Stimulated activated CD4-positive, alpha-beta T cell treated with anti-CD3 and anti-CD28 coated beads, TNF-alpha, amount 100 ng/mL, for 24 hours (primary cell): ENCODE measurements at places on chromosomes 13 and 19.

- no peak for DNase-seq
Measured at GRCh38 chr13:59126474-59126873, 1037.3 kb downstream of the DIAPH3 start.

DNA sequence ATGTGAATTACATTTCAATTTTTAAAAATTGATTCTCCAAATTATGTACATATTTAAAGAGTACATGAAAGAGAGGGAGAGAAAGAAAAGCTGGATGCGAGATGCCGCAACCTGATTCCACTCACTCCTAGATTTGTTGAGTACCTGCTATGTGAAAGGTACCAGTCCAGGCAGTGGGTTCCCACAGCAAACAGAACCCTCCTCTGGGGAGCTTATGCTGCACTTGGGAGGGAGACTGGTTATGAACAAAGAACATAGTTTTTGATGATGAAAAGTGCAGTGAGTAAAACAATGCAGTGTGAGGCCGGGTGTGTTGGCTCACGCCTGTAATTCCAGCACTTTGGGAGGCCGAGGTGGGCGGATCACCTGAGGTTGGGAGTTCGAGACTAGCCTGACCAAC lies 43.4 kb downstream of the ACTN4 start:
- DNase-seq: no peak

GRCh38 chr19:38842439-38843174 lies 7.2 kb downstream of the HNRNPL start:
- peak; percentile 47 for DNase-seq

DNA sequence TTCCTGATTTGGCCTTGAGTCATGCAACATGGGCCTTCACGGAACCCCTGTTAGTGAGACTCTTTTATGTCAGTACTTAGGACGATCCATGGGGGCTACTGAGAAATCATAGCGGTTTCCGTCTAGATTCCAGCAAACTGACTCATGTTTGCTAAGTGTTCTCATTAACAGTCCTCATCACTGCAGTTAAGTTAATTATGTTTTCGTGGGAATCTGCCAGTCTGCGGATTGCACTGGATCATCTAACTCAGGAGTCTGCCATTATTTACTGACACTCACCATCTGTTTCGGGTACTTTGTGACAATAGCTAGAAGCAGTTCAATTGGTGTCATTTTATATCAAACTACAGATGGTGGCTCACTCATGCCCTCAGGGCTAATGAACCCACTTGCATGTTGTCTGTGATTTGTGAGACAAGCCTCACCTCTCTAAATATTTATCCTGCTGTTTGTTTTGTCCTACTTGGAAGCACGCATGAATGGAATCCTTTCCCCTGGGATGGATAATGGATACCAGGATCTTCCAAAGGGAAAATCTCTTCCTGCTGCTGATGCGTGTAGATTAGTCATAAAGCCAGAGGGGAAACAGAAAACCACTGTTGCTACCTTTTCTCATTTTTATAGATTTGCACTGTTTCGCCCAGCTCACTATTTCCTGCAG lies 61.8 kb downstream of the RAB20 start:
- no peak for DNase-seq

DNA sequence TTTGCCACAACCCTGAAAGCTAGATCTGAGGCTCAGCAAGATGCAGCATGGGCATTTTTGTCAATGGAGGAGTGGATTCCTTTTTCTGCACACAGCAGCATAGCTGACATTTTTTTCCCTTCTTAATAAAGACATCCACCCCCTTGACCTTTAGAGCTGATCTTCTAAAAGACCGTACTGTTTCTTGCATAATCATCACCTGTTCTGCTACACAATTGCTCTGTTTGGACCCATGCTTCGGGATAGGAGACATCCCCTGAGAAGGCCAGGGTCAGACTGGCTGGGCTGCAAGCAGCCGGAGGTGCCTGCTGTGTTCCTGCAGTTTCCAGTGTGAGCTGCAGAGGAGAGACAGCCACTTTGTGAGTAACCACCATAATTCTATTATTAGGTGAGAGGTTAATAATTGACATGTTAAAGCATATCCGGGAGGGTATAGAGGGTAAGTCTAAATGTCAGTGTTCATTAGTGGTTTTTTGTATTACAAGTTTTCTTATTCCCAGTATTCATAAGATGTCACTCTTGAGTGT lies 108.5 kb upstream of the C1QTNF9B start:
- DNase-seq: no peak

DNA sequence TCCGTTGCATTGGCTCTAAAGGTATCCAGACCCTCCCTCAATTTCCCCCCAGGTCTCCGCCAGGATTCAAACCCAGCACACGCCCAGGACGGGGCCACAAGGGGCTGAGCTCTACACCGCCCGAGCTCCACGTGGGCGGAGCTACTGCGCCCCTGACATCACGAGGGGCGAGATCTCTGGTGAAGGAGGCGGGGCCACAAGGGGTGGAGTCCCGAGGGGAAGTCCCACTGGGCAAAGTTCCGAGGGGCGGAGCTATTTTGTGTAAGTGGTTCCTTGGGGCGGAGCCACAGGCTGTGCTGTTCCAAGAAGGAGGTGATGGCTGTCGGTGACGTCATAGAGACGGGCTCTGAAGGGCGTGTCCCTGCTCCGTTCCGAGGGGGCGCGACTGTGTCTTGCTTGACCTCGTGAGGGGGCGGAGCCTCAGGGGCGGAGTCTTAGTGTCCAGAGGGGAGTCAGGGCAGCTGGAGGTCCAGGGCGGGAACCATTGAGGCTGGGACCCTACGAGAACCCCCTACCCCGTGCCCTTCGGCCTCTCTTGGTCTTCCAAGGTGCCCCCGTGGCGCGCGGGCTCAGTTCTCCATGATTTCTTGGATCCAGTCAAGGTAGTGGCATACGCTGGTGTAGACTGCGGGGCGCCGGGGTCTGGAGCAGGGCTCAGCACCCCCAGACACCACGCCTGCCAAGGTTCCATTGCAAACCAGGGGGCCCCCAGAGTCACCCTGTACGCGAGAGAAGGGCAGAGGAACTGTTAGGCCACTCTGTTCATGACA lies 1.3 kb upstream of the KLK8 start:
- DNase-seq: no peak

GRCh38 chr19:6011794-6012193 lies 33.9 kb upstream of the RANBP3 start:
- DNase-seq: no peak

DNA sequence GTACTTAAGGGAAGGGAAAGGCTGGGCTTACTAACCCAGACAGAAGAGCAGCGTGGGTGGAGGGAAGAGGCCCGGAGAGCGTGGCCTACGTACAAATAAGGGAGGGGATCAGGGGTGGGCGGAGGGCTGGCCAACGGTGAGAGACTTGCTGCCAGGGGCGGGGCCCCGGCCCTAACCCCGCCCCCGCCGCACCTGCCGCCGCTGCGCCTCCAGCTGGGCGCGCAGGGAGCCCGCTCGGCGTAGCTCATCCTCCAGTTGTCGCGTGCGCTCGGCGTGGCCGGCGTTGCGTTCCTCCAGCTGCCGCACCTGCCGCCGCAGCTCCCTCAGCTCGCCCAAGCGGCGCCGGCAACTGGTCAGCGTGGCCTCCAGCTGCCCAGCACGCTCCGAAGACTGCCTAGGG lies 5.7 kb downstream of the HOOK2 start:
- no peak for DNase-seq

DNA sequence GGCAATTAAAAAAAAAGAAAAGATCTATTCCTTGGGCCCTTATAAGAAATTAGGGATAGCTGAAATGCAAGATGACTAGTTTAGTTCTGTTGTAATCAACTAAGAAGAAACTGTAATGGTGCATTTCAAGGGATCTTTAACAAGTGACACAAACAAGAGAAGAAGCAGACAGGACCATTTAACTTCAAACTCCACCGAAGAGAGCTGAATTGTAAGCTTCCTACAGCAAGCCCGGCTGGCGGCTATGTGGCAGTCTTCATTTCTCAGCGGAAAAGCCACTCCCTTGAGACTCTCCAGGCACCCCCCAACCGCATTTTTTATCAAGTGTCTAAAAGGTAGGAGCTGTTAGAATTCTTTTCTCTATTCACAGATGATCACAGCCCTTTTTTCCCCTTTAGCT lies 305.2 kb upstream of the ZNF507 start:
- no peak for DNase-seq

DNA sequence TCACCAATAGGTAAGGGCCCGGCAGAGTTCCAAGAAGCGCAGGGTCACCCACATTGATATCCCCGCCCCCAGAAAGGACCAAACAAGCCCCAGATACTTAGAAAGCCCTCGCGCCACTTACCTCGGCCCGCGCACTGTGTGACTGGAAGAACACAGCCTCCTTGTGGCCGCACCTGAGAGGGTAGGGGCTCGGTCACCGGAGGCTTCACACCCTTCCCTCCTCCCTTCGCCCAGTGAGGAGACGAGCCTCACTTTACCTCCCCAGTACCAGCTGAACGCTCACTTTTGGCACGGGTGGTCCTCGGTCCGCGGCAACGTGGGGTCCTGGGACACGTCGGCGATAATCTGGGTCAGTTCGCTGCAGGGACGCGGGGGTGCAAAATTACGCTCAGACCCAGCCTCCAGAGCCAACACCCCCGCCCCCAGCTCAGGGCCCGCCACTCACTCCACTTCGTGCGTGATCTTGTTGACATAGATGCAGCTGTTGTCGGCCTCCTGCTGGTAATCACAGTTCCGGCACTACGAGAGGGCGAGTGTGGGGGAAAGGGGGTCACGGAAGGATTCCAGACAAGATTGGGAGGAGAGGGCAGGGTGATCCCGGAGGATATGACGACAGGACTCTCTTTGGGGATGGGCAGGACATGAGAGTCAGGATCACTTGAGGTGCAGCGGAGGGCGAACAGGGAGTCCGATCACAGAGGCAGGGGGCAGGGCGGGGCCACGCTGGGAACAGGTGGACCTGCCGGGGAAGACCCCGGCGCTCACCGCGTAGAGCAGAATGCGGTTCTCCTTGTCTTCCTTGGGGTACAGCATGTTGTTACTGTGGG lies 568 bp downstream of the POLR2I start:
- no peak for DNase-seq

DNA sequence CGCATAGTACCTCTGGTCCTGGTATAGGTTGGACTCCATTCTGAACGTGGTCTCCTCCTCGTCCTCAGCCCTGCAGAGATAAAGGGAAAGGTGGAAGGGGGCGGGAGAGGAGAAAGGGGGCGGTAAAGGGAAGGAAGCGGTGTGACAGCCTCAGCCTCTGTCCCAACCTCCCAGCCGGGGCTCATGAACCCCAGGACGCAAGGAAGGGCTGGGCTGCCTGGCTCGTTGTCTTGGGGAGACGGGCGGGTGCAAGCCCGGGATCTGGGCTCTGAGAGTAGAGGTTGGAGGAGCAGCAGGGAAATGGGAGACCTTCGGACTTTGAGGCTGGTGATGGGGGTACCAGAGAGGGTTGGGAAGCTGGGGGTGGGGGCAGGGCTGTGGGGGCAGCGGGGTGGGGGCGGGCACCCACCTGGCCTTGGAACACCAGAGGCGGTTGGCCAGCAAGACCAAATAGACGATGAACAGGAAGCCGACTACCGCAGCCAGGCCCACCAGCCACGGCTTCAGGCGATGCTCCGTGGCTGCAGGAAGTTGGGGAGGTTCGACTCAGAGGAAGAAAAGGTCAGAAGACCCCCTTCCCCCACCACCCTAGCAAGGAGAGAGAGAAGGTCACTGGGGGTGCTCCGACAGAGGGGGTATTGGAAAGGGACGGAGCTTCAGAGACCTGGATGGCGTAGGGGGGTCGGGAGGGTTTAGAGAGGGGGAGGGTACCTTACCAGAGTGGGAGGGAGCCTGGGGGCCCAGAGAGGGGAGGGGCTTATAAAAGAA lies 1.7 kb downstream of the SMIM24 start:
- no peak for DNase-seq

DNA sequence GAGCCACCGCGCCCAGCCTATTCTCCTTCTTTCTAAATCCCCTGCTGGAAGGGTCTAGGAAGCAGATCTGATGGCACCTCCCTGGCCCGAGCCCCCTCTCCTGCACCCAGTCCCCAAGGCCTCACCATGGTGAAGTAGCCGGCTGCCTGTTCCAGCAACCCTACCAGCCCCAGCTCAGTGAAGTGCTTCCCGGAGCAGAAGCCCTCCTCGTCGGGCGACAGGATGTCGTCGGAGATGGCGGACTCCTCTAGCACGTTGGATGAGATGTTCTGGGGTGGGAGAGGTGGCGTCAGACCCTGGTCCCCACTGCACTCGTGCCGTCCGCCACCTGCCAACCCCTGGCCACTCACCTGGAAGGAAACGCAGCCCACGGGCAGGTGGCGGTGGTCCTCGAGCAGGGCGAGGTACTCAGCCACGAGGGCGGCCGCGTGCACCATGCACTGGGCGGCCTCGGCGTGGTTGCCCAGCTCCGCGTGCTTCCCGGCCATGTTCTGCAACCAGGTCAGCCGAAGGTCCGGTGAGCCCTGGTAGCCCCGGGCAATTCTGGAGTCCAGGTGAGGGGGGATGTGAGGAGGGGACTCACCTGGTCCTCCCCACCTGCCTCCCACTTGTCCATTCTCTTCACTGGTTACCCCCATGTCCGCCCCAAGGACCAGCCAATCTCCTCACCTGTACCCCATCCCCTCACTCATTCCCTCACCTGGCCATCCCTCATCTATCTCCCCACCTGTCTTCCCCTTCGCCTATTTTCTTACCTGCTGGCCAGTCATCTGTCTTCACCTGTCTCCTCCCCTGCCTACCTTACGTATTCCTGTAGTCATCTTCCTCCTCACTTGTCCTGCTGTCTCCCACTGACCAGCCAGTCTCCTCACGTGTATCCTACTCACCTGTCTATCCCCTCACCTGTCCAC lies 11.5 kb upstream of the KANK2 start:
- no peak for DNase-seq

DNA sequence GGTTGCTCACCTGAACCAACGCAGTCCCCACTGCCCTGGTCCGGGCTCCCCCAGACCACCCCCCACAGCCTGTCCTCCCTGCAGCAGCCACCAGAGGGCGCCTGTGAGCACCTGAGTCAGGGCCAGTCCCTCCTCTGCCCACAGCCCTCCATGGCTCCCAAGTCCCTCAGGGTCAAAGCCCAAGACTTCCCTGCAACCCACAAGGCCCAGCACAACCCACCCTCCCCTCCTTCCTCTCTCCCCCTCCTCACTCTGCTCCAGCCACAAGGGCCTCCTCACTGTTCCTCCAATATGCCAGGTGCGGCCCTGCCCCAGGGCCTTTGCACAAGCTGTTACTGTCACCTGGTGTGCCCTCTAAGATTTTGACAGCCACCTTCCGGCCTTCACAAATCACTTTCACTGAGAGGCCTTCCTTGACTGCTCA lies 10.9 kb downstream of the GNA15 start:
- peak; percentile 50 for DNase-seq

DNA sequence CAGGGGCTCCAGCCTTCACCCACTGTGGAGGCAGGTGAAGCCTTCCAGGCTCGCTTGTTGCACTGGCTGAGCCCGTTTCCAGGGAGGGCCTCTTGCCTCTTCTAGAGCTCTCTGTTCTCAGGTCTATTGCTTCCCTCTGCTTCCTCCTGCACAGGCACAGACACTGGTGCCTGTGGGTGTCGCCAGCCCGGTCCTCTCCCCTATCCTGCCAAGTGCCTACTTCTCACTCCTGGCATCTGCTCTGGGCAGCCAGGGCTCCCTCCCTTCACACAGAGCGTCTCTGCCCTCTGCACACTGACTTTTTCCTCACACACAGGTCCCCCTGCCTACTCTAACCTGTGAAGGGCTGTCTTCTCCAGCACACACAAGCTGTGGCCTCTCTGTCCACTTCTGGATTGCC lies 60.3 kb downstream of the SLC7A9 start:
- no peak for DNase-seq

GRCh38 chr13:42625611-42626010 lies 51.7 kb downstream of the TNFSF11 start:
- no peak for DNase-seq

GRCh38 chr13:21834521-21834920 lies 163.6 kb downstream of the FGF9 start:
- DNase-seq: no peak
